ENCODE measurements at places on chromosomes 3 and 15.

- no peak overlapping the region for H3K27ac ChIP-seq
- no peak for DNase-seq
- no peaks in the 10 kb centered on the region for H3K27me3 ChIP-seq
- no peak overlapping the region for H3K4me3 ChIP-seq
Observed at GRCh38 chr3:152304160-152304559, 35.4 kb downstream of the MBNL1 start.

DNA sequence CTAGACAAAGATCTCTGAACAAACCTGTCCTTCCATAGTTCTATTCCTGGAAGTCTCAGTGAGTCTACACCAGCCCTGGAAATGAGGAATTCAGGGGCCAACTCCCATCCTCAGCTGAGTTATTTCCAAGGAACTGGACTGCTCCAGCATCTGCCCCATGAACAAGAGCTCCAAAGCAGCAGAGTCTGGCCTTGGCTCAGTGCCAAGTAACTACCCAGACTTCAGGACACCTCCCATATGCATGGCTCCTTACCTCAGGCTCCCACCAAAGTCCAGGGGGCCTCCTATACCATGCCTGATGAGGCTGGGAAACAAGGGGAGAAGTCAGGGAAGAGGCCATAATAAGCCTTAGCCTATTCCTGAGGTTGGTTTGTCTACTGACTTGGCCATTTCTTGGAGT, 45.0 kb downstream of the FAIM start:
- no peak overlapping the region for H3K4me3 ChIP-seq
- H3K36me3 ChIP-seq, result peaks cover 85% of the 10 kb centered on the region

DNA sequence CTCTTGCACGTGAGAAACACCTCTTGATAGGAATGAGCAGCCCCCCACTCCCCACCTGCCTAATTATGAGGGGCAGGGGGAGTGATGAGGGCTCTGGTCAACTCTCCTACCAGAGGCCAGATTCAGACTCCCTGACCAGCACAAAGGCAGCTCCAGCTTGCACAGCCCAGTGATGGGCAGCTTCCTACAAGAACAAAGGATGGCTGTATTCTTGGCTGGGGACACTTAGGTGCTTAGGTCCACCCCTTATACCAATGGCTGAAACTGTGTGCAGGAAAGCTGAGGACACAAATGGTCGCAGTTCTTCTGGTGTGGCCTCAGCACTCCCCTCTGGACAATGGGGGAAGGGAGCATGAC, 81.8 kb downstream of the IQSEC1 start:
- H3K27me3 ChIP-seq, result peaks cover 13% of the 10 kb centered on the region
- H3K4me1 ChIP-seq, result peaks cover 25% of the 10 kb centered on the region
- peaks cover 7% of the 10 kb centered on the region for H3K36me3 ChIP-seq
- no peak overlapping the region for H3K27ac ChIP-seq

- no peak overlapping the region for H3K4me3 ChIP-seq
- H3K27ac ChIP-seq, result no peak overlapping the region
- H3K36me3 ChIP-seq, result no peaks in the 10 kb centered on the region
- peaks cover 2% of the 10 kb centered on the region for H3K27me3 ChIP-seq
- no peaks in the 10 kb centered on the region for H3K4me1 ChIP-seq
Observed at GRCh38 chr3:28109829-28110228, 131.6 kb upstream of the CMC1 start.

- peaks cover 13% of the 10 kb centered on the region for H3K36me3 ChIP-seq
- H3K27ac ChIP-seq, result no peak overlapping the region
- no peak for DNase-seq
- H3K4me1 ChIP-seq, result no peaks in the 10 kb centered on the region
- no peak overlapping the region for H3K4me3 ChIP-seq
Observed at GRCh38 chr15:27861171-27861570, 237.9 kb downstream of the OCA2 start.

GRCh38 chr15:73684581-73685455, 635 bp downstream of the CD276 start:
- H3K4me1 ChIP-seq, result peaks cover 69% of the 10 kb centered on the region
- H3K4me3 ChIP-seq, result peak overlapping the region; percentile 94
- no peaks in the 10 kb centered on the region for H3K36me3 ChIP-seq
- DNase-seq, result peak; percentile 58
- H3K27me3 ChIP-seq, result peaks cover 6% of the 10 kb centered on the region

DNA sequence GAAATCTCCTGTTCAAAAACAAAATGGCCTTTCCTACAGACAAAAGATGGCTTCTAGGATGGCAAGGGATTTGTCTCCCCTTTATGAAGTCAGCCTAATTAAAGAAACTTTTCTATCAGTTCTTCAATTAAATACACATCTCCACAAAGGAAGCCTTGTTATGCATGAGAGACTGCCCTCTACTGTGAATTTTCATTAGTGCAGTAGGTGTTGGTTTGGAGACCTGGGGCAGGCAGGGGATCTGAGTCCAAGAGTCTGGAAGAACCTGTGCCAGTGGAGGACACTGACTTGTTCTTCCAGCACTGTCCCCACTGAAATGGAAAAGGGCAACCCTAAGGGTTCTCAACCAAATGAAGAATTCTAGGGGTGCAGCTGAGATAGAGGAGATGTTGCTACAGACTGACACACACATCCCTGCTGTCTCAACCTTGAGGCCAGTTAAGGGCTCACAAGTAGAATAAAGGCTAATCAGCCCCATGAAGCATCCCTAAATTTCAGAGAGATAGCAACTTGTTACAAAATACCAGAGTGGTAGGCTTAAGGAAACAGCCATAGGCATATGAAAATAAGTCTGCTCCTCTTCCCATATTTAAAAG, 174.0 kb upstream of the PRICKLE2 start:
- peaks cover 26% of the 10 kb centered on the region for H3K4me1 ChIP-seq
- peak; percentile 27 for DNase-seq
- H3K27ac ChIP-seq, result no peak overlapping the region
- peaks cover 3% of the 10 kb centered on the region for H3K27me3 ChIP-seq

DNA sequence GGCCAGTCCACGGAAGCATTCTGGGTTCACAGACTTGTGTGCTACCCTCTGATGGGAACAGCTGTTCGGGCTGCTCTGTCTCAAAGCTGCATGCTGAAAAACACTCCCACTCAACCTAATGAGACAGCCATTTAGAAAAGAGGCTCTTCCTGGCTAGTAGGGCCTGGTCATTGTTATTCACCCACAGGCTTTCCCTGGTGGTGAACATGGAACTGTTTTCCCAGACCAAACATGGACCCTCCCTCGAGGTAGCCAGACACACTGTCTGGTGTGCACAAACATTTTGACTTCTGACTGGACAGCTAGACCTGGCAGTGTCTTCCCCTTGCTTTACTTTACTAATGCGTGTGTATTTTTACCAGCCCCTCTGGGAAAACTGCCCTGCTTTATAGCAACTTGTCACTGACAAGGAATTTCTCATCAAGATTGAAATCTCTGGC, 39.0 kb downstream of the MECOM start:
- H3K27ac ChIP-seq, result peak overlapping the region; percentile 62
- no peaks in the 10 kb centered on the region for H3K36me3 ChIP-seq
- no peak overlapping the region for H3K4me3 ChIP-seq
- no peak for DNase-seq

GRCh38 chr15:72339777-72340177, 19.8 kb upstream of the CELF6 start:
- no peak overlapping the region for H3K4me3 ChIP-seq
- DNase-seq, result no peak
- H3K36me3 ChIP-seq, result peaks cover 9% of the 10 kb centered on the region
- H3K4me1 ChIP-seq, result peaks cover 14% of the 10 kb centered on the region

- no peaks in the 10 kb centered on the region for H3K36me3 ChIP-seq
- H3K4me1 ChIP-seq, result no peaks in the 10 kb centered on the region
- H3K4me3 ChIP-seq, result no peak overlapping the region
- H3K27ac ChIP-seq, result no peak overlapping the region
- no peak for DNase-seq
- H3K27me3 ChIP-seq, result peaks cover 23% of the 10 kb centered on the region
Observed at GRCh38 chr3:119586733-119587172, 7.5 kb downstream of the ADPRH start.

- H3K4me3 ChIP-seq, result no peak overlapping the region
- no peaks in the 10 kb centered on the region for H3K36me3 ChIP-seq
- H3K27me3 ChIP-seq, result no peaks in the 10 kb centered on the region
- no peak overlapping the region for H3K27ac ChIP-seq
Observed at GRCh38 chr3:20837676-20838302, 651.8 kb upstream of the SGO1 start.

DNA sequence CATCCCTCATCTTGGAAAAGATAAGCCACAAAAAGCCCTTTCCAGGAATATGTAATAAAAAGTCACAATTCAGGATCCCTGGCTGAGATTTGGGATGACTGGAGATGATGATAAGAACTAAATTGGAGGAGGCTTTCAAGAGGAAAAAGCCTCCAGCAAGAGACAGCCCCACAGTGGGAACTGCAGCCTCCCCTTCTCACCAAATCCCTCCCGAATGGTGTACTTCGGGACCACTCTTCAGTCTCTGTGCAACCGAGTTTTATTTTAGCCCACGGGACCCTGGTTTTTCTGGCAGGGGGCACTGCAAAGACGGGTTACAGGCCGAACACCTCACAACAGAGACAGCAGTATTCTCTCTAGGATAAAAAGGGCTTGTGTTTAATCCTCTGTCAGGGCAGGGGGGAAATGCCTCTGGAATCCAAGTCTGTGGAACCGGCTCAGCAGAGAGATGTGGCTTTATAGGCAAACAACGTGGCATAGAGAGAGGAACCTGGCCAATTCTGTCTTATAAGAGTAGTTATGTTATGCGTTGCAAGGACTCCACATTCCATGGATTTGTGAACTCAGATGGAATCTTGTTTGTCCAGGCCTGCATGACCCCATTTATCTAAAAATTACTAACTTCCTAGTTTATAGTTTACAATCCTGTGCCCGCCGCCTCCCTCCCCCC, 1.2 kb upstream of the LMCD1 start:
- no peaks in the 10 kb centered on the region for H3K36me3 ChIP-seq
- H3K4me1 ChIP-seq, result peaks cover 61% of the 10 kb centered on the region
- peaks cover 11% of the 10 kb centered on the region for H3K27me3 ChIP-seq
- peak overlapping the region; percentile 88 for H3K4me3 ChIP-seq

DNA sequence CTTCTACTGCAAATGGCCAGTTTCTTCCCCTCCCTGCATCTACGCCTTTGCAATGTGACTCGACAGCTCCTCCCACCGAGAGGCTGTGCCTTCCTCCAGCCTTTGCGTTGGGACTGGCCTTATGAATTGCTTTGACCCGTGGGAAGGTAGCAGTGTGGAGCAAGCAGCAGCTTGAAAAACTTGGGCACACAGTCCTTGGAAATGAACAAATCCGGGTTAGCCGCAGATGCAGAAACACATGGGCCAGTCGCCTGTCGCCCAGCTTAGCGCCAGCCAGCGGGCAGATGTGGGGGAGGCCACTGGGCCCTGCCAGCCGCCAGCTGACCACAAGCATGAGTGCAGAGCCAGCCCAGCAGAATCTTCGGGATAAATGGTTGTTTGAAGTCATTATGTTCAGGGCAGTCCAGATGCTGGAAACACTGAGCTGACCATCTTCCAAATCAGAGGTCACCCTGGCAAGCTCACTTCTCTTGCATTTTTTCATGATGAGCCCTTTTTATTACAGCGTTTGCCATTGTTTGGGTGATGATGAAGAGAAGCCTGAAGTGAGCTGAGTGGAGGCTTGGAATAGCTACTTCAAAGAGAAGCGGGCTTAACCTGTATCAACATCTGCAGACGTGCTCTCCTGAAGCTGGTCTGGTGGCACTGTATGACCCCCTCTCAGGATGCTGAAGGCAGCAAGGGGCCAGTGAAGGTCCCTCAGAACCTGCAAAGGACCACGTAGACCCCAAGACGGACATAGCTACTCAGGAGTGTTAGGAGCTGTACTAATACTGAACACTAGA, 9.8 kb downstream of the SELENOS start:
- DNase-seq, result no peak
- H3K27me3 ChIP-seq, result peaks cover 5% of the 10 kb centered on the region
- H3K4me1 ChIP-seq, result peaks cover 19% of the 10 kb centered on the region
- H3K27ac ChIP-seq, result no peak overlapping the region
- H3K4me3 ChIP-seq, result no peak overlapping the region
- peaks cover 34% of the 10 kb centered on the region for H3K36me3 ChIP-seq

GRCh38 chr3:182027366-182027765, 315.6 kb downstream of the SOX2 start:
- no peak overlapping the region for H3K27ac ChIP-seq
- no peaks in the 10 kb centered on the region for H3K36me3 ChIP-seq
- H3K27me3 ChIP-seq, result no peaks in the 10 kb centered on the region
- no peak overlapping the region for H3K4me3 ChIP-seq
- no peak for DNase-seq
- peaks cover 10% of the 10 kb centered on the region for H3K4me1 ChIP-seq

GRCh38 chr3:142660893-142661292, 62.9 kb upstream of the TRPC1 start:
- H3K36me3 ChIP-seq, result no peaks in the 10 kb centered on the region
- no peak for DNase-seq
- peaks cover under 1% of the 10 kb centered on the region for H3K27me3 ChIP-seq
- H3K27ac ChIP-seq, result no peak overlapping the region

GRCh38 chr15:66292571-66293418, 573 bp upstream of the DIS3L start:
- H3K4me3 ChIP-seq, result peak overlapping the region; percentile 86
- peaks cover 5% of the 10 kb centered on the region for H3K36me3 ChIP-seq
- peak overlapping the region; percentile 3 for H3K27ac ChIP-seq
- DNase-seq, result no peak
- H3K4me1 ChIP-seq, result peaks cover 37% of the 10 kb centered on the region

GRCh38 chr3:189457631-189458412, 173.4 kb upstream of the TP63 start:
- peaks cover 15% of the 10 kb centered on the region for H3K4me1 ChIP-seq
- no peak overlapping the region for H3K27ac ChIP-seq
- DNase-seq, result no peak
- no peak overlapping the region for H3K4me3 ChIP-seq
- H3K36me3 ChIP-seq, result no peaks in the 10 kb centered on the region
- H3K27me3 ChIP-seq, result no peaks in the 10 kb centered on the region

GRCh38 chr15:36784098-36784670, 204.8 kb downstream of the CDIN1 start:
- no peak for DNase-seq
- H3K27me3 ChIP-seq, result peaks cover 8% of the 10 kb centered on the region
- H3K4me1 ChIP-seq, result no peaks in the 10 kb centered on the region

DNA sequence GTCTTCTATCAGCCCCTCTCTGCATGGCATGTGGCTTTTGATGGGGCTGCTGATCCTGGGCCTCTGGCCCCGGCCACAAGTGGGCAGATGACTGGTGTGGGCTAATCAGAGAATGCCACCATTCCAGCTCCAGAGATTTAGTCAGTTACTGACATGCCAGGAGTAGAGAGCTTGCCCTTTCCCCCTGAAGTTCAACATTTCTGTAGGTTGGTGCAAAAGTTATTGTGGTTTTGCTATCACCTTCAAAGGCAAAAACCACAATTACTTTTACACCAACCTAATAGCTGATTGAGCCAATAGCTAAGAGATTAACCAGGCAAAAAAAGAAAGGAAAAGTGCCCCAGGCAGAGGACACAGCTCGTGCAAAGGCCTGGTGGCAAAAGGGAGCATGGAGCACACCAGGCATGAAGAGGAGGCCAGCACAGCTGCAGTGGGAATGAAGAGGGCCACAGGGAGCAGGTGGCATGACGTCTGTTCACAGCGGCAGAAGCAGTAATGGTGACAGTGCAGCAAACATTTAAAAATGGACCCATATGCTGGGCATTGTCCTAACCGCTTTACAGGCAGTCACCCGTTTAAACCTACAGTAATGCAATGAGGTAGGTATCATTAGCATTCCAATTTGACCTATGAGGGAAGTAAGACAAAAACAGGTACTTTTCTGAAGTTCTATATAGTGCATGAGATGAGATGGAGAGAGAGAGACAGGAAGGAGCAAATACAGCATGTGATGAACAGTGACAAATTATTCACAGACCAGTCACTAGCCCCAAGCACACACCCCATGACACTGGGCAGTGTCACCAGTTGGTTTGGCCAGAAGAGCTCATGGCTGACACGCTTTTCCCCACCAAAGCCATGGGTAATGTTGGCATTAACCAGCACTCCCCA, 373.0 kb upstream of the PROK2 start:
- no peaks in the 10 kb centered on the region for H3K36me3 ChIP-seq
- peaks cover 76% of the 10 kb centered on the region for H3K4me1 ChIP-seq
- H3K27ac ChIP-seq, result no peak overlapping the region
- H3K4me3 ChIP-seq, result no peak overlapping the region

Measured in nephron progenitor cell (in vitro differentiated cells).